CD8-positive, alpha-beta memory T cell (primary cell): ENCODE measurements at places on chromosomes 5 and 9.

DNA sequence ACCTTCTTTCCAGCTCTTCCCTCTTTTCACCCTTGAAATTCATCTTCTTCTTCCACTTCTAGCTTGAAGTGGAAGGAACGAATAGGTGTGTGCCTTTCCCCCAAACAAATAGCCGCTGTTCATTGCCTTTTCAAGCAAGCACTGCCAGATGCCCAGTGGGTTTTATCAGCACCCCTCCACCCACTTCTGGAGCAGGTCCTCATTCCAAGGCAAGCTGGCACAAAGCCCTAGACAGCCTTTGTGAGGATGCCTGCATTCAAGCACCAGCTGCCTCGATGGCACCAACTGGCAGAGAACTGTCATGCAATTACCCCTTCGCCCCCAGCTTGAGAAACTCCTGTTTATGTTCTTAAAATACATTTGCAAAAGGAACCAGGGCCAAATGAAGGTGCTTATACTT lies 36.5 kb downstream of the SERINC5 start:
- DNase-seq, result no peak

DNA sequence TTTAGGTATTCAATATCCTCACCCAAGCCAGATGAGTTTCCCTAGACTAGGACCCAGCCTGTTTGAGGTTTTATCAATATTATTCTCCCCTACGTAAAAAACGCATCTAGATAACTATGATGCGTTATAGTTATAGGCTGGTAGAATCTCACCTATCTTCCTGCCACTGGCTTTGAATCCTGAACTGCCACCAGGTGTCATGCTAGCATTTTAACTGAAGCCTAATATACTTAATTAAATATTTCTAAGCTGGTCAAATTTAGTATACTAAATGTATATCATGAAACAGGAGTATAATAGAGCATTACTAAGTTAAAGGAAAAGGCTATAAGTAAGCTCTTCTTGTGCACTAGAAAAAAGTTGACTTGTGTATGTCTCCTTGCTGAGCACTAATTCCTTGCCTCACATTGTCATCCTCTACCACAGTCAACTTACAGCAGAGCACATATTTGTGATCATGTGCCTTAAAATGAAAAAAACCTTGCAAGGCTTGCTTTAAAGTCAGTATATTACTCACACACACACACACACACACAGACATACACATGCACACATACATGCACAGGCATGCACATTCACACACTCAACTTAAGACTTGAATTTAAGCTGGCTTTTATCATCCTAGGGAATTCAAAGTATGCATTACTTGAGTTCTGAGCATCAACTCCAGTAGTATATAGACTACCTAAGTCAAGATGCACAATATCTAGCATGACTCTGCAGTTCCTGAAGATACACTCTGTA lies 303.4 kb downstream of the ADGRV1 start:
- DNase-seq, result no peak

GRCh38 chr5:90356622-90357021 lies 52.9 kb downstream of the CETN3 start:
- no peak for DNase-seq

DNA sequence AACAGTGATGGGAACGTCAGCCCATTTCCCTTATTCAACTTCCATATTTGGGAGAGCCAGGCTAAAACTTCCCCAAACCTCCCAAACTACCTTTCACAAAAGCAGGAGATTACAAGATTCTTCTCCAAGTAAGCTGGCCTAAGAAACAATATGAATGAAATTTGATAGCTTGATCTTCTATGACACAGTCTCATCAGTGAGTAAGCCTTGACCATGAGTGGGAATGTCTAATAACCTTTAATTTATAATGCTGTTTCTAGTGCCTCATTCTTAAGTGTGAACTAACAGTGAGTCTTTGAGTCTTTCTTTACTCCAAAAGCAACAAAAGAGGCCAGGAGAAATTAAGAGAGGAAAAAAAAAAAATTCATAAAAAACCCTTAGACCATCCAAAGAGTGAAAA lies 1379.9 kb downstream of the EFNA5 start:
- no peak for DNase-seq

DNA sequence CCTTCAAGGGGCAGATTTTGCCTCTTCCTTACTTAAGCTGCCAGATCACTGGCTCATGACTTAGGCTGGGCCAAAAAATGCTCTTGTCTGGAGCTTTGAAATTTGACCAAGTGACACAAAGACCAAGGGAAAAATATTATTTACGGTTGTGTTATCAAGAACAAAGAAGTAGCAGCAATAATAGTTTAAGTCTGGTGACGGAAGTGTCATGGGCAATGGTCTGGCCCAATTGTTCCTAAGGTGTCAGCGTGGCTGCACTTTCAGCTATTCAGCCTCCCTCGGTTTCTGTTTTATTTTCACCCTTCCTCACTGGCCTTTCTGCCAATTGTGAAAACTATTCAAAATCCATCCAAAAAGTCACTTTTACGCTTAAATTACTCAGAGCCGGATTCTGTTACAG lies 185.3 kb downstream of the CDH18 start:
- no peak for DNase-seq
